ENCODE measurements at places on chromosomes 3 and 15.

GRCh38 chr3:144119633-144120032 is 148.0 kb downstream of the DIPK2A start:
- no peak for DNase-seq

DNA sequence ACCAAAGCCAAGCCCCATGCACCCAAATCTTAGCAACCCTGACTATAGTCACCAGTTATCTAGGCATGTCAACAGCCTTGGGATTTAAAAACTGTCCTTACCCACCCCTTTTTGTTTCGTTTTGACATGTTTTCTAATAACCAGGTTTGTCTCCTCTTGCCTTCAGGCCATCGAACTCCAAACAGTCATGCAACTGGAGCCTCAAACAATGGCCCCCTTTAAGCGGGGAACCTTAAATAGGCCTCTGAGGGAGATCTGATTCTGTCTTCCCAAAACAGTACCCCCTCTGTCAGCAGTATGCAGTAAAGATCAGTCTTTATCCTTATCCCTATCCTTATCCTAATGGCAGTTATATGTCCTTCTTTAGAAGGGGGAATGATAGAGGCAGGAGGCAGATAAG is 105.7 kb downstream of the DPH6 start:
- no peak for DNase-seq

GRCh38 chr3:162370141-162370540 is 873.5 kb downstream of the OTOL1 start:
- DNase-seq, result no peak

DNA sequence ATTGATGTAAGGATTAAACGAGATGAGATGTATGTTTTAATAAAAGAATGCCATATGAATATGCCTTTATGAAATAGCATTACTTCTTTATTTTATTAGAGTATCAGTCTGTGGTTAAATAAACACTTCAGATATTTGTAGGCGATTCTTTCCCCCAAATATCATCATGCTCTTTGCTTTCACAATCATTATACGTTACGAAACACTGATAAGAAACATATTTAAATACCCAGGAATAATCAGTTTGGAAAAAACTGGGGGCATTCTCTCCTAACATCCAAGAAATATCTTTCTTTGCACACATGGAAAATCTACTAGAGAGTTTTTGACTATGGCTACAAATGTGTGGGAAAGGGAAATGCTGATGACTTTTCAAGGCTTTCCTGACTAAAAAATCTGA is 4.4 kb upstream of the PLAAT1 start:
- no peak for DNase-seq

GRCh38 chr3:69411346-69411745 is 25.5 kb upstream of the FRMD4B start:
- DNase-seq, result peak; percentile 75

GRCh38 chr3:117489663-117490079 is 780.1 kb downstream of the TUSC7 start:
- no peak for DNase-seq

DNA sequence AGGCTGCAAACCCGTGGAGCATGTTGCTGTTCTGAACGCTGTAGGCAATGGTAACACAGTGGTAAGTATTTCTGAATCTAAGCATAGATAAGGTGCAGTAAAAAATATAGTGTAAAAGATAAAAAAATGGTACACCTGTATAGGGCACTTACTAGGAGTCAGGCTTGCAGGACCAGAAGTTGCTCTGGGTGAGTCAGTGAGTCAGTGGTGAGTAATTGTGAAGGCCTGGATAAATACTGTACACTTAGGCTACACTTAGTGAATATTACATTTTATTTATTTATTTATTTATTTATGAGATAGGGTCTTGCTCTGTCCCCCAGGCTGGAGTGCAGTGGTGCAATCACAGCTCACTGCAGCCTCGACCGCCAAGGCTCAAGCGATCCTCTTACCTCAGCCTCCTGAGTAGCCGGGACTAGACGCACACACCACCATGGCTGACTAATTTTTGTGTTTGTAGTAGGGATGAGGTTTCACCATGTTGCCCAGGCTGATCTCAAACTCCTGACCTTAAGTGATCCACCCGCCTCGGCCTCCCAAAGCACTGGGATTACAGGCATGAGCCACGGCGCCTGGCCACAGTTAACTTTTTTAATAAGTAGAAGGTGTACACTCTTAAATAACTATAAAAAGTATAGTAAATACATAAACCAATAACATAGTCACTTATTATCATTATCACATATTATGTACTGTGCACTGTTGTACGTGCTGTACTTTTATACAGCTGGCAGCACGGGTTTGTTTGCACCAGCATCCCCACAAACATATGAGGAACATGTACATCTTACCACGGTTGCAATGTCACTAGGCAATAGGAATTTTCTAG is 155.1 kb downstream of the IGF1R start:
- DNase-seq, result peak; percentile 52

- no peak for DNase-seq
Observed at GRCh38 chr15:71013446-71013845, 101.8 kb upstream of the THSD4 start.

- DNase-seq, result peak; percentile 64
Observed at GRCh38 chr3:130975251-130975650, 51.4 kb downstream of the ASTE1 start.

- no peak for DNase-seq
Observed at GRCh38 chr3:28971156-28971555, 309.7 kb upstream of the RBMS3 start.

All from RWPE1 (cell line).